ENCODE measurements at places on chromosomes 4 and X.
A peak's percentile ranks its signal among the peaks of the same experiment; 100 is the strongest.

DNA sequence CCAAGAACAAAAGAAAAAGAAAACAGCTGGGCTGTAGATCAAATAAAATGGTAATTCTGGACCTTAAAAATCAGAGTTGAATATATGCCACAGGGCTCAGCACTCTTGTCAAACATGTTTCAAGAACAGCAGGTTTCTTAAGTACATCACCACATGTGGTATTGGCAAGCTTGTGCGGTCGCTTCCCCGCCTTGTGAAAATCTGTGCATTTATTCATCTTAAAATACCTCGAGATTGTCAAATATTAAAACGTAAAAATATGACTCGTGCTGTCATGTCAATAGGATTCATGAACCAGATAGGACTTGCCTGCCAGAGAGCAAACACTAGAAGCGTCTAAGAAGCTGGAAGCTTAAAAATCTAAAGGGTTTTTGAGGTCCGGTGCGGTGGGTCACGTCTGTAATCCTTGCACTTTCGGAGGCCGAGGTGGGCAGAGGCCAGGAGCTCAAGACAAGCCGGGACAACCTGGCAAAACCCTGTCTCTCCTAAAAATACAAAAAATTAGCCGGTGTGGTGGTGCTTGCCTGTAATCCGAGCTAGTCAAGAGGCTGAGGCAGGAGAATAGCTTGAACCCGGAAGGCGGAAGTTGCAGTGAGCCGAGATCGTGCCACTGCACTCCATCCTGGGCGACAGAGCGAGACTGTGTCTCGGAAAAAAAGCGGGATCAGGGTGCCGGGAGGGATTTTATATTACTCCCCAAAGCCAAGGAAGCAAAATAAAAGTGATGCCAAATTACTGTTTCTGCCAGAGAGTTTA, 40.2 kb upstream of the TMEM154 start:
- DNase-seq = no peak

GRCh38 chrX:18620349-18620748, 51.6 kb downstream of the RS1 start:
- DNase-seq = no peak

DNA sequence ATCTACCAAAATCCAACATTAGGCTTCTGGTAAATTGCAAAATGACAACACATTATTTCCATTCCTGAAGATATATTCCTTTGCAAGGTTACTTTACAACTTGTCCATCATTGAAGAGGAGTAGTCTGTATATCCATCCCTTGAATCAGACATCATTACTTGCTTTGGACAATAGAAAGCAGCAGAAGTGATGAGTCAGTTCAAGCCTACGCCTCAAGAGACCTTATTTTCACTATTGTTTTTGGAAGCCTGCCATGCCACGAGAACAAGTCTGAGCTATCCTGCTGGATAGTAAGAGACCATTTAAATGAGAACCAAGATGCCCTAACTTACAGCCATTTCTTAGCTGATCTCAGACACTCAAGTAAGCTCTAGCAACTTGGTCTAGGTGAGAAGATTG, 246.0 kb upstream of the HHIP start:
- DNase-seq = no peak

GRCh38 chr4:99088481-99089365, at the start of gene ADH5:
ADH5 (minus strand) TSS chr4:99088788; CDS start chr4:99088700, 88 bp downstream.
- DNase-seq = peak; percentile 80

GRCh38 chr4:89829470-89830138, 7.4 kb downstream of the SNCA start:
- no peak for DNase-seq

DNA sequence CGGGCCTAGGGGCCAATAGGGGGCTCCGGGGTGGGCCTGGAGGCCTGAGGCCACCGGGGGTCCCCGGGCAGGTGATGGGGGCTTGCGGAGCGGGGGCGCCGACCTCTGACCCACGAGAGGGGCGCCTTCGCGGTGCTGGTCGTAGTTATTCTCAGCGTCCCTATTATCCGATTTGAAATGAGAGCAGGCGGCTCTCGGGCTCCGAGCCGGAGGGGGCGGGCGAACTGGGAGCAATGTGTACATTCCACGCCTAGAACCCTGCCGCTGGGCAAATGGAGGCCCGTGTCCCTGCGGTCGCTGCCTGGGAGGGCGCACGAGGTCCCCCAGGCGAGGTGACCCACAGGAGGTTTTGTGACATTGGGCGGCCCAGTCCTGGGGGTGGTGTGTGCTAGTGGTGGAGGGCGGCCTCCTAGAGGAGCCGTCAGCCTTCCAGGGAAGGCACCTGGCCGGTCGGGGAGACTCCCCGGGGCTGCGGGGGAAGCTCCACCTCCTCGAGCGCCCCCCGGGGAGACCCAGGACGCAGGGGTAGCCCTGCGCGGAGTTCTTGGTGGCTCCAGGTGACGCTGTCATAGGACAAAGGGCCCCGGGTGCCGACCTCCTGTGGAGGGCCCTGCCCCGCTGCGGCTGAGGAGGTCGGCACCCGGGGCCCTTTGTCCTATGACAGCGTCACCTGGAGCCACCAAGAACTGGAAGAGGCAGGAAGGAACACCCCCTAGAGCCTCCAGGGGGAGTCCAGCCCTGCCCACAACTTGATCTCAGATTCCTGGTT, 102.6 kb upstream of the PRKX start:
- no peak for DNase-seq

DNA sequence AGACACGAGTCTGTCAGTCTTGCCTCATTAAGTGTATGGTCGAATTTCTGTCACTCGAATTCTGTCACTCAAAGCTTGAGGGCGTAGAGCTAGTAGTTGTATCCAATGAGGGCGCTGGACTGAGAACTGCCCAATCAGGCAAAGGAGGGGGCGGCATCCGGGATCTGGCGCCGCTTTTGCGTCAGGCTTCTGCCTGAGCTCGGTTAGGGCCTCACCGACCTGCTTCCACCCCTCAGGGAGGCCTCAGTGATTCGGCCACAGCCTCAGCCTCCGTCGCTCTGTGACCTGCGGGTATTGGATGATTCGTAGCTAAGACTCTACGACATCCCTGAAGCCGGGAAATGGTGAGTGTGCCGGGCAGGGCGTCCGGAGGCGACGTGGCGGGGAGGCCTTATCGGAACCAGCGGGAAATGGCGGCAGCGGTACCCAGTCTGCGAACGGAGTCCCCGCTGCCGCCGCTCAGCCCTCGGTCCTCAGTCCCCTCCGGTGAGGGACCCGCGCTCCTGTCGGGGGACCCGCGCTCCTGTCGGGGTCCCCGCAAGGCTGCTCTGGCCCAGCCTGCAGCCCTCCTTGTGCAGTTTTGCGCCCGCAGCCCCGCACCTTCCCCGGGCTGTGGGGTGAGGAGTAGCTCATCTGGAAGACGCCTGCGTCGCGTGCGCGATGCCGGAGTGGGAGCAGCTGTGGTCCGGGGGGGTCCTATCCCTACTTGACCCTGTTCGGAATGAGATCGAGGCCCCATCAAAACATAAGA, 88.3 kb downstream of the ZNF718 start:
- no peak for DNase-seq

- DNase-seq = no peak
These were observed 58.5 kb downstream of the ANTXR2 start for GRCh38 chr4:80014531-80014930.

- no peak for DNase-seq
These were observed 70.5 kb upstream of the HGFAC start for GRCh38 chr4:3371033-3372001.

DNA sequence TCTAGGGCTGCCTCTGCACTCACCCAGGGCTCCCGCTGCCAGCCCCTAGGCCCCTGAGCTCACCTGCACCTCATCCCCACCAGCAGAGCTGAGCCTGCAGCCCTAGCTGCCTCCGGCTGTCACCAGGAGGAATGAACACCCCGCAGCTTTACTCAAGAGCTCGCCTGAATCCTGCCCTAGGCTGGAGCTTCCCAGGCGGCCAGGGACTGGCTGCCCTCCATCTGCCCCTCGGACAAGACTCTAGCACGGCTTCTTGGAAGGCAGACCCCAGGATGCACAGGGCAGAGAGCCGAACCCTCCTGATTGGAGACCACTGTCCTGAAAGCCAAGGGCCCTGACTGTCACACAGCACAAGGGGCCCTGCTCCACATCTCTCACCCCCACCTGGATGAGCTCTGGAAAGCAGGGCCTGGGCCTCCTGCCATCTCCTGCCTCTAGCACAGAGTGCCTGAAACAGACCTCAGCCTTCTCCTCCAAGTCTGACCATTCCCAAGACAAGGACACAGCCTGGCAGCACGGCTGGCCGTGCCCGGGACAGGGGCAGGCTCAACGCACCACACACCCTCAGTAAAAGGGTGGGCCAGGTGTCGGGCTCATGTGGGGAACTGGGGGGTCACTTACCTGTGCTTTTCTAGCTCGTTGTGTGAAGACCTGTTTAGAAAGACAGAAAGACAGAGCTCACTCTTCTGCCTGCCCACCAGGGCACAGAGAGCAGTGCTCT, 4.4 kb downstream of the MXD4 start:
- DNase-seq = no peak

- DNase-seq = no peak
These were observed 49.7 kb downstream of the NELFA start for GRCh38 chr4:1959104-1959384.

GRCh38 chr4:99947190-99947578, 766 bp upstream of the DNAJB14 start:
- DNase-seq = no peak

DNA sequence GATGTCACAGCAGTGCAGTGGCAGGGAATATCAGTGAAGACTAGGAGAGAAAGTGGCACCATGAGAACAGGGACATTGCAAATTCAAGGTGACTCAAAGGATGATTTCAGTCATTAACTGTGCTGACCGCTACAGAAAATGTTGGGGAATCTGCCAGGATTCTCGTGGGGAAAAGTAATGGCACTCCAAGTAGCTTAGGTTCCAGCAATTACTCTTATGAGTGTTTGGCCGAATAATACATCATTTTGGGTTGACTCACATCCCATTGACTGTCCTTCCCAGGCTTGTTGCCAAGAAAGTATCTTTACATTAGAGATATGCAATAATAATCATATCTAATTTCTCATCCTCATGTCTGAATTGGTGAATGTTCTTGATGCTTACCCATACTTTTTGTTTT, 1411.1 kb upstream of the PCDH7 start:
- no peak for DNase-seq

GRCh38 chr4:77433418-77433733, 172.2 kb upstream of the CXCL13 start:
- DNase-seq = no peak

DNA sequence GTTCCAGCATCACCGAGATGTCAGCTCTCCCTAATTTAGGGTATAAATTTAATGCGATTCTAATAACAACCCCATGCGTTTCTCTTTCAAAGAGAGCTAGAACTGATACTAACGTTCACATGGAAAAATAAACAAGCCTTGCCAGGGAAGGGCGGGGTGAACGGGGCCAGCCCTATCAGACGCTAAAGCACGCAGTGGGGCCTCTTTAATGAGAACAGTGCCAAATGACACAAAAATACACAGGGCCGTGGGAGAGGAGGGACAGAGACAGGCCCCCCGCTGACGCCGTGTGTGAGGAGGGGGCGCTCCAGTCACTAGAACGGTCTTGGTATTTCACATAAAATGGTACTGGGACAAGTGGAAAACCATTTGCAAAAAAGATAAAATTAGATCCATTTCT, 21.3 kb upstream of the ADRA2C start:
- no peak for DNase-seq

DNA sequence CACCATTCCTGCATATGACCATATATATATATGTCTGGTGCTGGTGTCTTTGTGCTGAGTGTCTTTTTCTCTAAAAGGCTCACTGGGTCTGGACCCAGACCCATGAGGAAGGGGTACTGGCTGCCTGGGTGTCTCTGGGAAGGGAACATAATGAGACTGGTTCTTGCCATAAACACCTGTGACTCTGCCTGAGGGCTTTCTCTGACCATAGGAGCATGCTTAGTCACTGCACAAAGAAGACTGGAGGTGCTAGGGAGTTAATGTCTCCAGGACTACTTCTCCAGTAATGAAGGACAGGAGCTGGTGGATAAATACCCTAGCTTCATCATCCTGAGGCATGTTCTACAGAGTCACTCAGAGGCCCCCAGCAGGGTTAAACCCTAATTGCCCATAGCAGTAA, 47.1 kb upstream of the CASK start:
- DNase-seq = no peak

DNA sequence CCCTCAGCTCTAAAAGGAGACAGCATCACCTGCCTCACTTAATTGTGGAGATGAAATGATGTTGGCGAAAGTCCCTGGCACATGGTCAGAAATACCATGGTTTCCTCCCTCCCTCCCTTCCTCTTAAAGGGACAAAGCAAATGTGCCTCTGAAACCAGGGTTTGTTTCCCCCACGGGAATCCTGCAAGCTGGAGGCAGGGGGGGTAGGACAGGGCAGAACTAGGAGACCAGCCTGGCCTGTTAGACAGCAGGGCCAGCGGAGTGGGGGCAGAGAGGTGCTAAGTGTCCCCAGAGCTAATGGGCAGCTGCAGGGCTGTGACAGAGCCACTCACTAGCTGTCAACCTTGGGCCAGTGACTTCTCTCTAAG, 5.7 kb downstream of the RTL5 start:
- no peak for DNase-seq

GRCh38 chr4:126708716-126709115, 924.0 kb upstream of the INTU start:
- DNase-seq = no peak

All from activated CD8-positive, alpha-beta memory T cell treated with anti-CD3 and anti-CD28 coated beads for 4 hours (primary cell).